Stimulated activated CD4-positive, alpha-beta T cell treated with anti-CD3 and anti-CD28 coated beads, Interleukin-2, amount 100 ng/mL, for 4 hours (primary cell): ENCODE measurements at places on chromosomes 7 and 10.

DNA sequence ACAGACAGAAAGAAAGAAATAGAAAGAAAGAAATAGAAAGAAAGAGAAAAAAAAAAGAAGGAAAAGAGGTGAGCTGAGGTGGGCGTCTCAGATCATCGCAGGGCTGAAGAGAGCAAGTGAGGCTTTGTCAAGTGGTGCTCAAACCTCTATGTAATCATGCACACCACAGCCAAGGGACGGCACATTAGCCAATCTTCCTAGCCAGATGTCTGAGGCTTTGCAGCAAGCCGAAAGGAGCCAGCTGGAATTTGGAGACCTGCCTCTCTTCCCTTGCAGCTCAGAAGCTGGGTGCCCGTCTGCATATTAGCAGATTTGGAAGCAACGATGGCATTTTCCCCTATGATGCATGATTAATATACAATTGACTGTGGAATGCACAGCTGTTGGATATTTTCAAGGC is 52.5 kb downstream of the ADRA2A start:
- no peak for DNase-seq

DNA sequence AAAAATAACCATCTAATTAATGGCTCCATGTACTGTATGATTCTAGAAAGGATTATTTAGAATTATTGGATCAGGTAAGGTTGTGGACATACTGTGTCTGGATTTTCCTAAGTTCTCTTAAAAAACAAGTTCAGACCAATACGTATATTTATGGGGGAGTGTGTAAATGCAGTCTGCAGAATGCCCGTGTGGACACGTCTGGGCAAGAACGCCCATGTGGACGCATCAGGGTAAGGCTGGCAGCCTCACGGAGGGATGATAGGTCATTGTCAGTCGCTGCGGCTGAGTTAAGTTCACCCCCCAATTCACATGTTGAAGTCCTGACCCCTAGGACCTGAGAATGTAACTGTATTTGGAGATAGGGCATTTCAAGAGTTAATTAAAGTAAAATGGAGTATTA is 160.0 kb upstream of the SHH start:
- no peak for DNase-seq

GRCh38 chr10:63431962-63432797 is 33.6 kb downstream of the JMJD1C start:
- no peak for DNase-seq

- no peak for DNase-seq
Measured at GRCh38 chr10:35912615-35913569, 270.8 kb upstream of the FZD8 start.

- no peak for DNase-seq
Measured at GRCh38 chr10:129999140-129999539, 35.1 kb upstream of the EBF3 start.

DNA sequence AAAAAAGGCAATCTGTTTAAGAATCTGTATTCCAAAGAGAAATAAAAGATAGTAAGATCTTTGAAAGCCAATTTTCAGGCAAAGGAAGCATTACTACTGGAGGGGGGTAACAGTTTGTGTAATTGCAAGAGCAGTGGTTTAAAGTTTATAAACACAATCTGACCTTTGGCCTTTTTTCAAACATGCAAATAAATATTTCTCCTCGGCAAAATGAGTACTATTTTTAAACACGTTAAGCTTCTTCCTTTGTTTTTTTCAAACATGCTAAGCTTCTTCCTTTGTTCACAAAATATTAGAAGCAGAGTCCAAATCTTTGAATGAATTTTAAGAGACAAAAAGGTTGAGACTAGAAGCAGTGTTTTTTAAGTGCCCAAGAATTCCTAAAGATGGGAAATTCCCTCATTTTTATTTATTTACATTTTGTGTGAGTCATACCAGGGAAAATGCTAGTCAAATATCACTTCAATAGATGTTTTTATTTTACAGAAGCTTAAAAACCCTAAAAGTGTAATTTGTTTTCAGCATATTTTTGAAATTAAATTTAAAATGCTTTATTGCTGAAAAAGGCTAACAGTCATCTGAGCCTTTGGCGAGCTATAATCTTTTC is 229.3 kb downstream of the GPR37 start:
- no peak for DNase-seq

DNA sequence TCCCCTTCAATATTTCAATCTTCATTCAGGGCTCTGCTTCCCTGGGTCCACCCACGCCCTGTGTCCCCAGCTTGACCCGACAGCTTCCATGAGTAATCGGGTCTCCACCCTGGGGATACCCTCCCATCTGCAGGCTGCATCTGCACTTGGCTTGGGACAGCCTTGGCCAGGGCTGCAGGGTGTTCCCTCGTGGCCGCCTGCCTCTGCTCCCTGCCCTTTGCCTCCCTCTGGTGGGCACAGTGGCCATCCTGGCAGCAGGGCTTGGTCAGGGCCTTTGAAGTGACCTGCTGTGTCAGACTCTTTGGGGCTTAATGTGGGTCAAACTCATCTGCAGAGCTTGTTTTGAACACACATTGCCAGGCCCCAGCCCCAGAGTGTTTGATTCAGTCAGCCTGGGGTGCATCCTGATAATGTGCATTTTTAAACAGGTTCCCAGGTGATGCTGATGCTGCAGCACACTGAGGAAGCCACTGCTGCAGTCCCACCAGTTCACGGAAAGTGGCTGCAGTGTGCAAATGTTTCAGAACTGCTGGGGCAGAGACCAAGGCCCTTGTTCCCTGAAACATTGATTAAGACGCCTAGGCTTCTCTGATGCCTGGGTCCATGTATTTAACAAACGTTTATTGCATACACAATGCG is 80.7 kb upstream of the SEC61G start:
- DNase-seq, result no peak

DNA sequence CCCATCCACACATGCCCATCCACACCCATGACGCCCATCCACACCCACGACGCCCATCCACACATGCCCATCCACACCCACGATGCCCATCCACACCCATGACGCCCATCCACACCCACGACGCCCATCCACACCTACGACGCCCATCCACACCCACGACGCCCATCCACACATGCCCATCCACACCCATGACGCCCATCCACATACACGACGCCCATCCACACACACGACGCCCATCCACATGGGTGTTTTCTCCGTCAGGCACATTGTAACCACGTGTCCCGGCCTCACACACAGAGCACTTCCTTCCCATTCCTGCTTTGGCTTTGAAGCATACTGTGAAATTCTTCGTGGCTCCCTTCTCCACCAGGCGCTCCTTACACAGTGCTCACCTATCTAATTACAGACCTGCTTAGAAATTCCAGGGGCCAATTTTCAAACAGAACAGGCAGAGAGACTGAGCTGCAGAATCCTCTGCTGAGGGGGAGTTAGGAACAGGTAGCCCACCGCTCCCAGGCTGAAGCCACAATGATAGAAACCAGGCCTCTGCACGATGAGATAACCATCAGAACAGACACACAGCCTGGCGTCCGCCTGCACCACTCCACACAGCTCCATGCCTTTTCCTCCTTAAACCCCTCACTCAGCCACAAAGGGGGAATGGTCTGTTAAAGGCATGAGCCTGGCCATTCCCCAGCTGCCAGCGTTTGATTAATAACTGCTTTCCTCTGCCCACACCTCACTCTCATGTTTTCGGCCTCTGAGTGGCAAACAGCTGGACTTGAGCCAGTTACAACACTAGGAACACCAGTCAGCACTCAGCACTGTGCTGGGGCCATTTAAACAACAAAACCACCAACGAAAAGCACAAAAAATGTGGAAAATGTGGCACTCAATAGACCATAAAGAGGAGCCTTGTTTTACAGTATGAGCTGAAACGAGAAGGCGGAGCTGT is 501.6 kb downstream of the PTPRN2 start:
- DNase-seq, result no peak

DNA sequence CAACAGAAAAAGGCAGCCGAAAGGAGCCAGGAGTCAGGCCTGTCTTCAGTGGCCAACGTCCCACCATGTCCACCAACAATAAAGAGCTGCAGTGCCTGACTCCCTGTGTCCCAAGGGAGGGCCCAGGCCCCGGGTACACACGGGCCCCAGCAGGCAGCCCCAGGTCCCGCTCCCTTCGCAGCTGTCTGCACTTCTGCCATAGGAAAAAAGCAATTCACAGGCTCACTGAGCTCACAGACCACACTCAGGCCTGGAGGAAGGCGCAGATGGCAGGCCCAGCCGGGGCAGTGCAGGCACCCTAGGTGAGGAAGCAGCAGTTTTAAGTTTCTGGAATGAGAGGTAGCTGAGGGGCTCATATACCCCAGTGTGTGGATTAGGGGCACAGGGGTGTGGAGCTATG is 100.5 kb downstream of the PRKAG2 start:
- no peak for DNase-seq

- DNase-seq, result no peak
Measured at GRCh38 chr10:61801484-61801883, 100.0 kb upstream of the ARID5B start.

- DNase-seq, result no peak
Measured at GRCh38 chr7:93945083-93945482, 23.5 kb downstream of the GNG11 start.

DNA sequence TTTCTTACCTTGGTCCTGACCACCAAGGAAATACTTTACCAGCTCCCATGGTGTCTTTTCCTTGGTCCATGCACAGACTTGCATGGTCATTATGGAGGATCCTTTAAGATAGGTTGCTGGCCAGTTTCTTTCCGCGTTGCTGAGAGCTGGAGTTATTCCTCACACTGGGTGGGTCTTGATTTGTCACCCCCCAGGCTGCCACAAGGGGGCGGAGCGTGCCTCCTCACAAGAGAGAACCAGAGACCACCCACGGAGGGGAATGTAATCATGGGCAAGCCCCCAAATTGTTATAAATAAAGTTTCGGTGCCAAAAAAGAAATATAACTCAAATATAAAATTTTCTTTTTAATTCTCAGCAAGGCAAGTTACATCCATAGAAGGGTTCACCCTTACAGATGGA is 10.5 kb upstream of the TRIM24 start:
- peak; percentile 24 for DNase-seq

- no peak for DNase-seq
Measured at GRCh38 chr7:138979988-138980562, 1.1 kb downstream of the KIAA1549 start.

DNA sequence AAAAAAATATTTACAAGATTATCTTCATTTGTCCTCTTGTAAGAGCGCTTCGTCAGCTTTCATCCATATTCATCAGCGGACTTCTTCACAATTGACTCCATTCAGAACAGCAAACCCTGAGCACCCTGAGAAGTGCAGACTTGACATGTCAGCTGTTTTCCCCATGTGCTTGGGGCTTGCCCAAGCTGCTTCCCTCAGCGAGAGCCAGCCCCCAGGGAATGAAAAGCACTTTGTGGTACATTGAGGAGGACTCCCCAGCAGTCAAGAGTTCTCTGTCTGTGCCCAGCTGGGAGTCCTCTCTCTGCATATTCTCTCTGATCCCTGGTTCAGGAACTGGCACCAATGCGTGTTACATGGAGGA is 22.7 kb downstream of the HKDC1 start:
- no peak for DNase-seq
